Natural killer cell (primary cell): ENCODE measurements at places on chromosomes 2 and 18. TPM values are rescaled to one million over a fixed set of nuclear protein-coding genes. Genes with fewer than 3 reads are reported as not detected.

DNA sequence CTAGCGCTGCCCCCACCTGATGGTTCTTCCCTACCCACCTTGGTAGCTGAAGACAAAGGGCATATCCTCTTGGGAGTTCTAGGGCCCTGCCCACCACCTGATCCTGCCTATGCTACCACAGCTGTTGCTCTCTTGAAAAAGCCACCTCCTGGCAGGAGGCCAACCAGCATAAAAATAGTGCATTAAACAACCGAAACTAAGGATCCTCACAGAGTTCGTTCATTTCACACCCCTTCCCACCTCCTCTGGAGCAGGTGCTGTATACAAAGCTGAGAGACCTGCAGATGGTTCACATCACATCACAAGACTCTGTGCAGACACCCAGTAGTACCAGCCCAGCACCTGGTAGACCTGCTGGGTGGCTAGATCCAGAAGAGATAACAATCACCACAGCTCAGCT is 1348.0 kb upstream of the TMEFF2 start:
- H3K27me3 ChIP-seq: no peaks in the 10 kb centered on the region
- DNase-seq: no peak
- H3K4me1 ChIP-seq: no peaks in the 10 kb centered on the region
- H3K36me3 ChIP-seq: no peaks in the 10 kb centered on the region
- H3K27ac ChIP-seq: no peak overlapping the region

GRCh38 chr2:169082995-169083394 is 13.6 kb downstream of the DHRS9 start:
- no peak overlapping the region for H3K27ac ChIP-seq
- no peaks in the 10 kb centered on the region for H3K27me3 ChIP-seq
- no peak overlapping the region for H3K4me3 ChIP-seq
- no peaks in the 10 kb centered on the region for H3K36me3 ChIP-seq

SNTG2 gene
- total RNA-seq: not detected

DNA sequence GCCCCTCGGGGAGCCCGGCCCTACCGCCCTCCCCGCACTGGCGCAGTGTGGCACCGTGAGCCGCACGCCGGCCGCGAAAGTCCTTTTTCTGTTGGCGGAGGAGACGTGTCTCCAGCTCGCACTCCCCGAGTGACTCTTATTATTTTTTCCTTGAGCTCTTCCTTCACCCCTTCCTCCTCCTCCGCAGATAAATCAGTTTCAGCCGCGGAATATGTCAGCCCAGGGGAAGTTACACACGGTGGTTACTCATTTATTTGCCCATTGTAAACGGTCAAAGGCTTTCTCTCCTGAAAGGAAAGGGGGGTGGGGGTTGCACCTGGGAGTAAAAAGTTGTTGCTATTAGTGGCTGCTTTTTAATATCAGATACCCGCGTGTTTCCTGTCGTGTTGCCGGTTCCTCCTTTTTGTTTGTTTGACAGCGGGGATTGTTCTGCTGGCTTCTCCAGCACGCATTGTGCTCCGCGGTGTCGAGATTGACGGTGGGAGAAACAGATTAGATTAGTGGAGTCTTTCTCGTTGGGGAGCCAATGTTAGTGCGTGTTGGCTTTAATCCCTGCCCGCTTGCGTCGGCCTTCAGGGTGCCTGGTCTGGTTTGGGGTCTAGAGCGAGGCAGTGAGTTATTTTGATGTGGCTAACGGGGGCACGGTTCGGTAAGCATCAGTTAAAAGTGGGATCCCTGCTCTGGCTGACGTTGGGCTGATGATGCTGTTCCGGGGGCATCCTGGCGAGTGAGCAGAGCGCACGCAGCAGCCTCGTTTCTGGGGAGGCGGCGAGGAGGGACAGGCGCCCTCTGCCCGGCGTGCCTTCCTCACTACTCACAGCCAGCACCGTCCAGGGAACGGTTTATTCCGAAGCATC is 1.6 kb downstream of the CRIM1 start:
- no peaks in the 10 kb centered on the region for H3K27me3 ChIP-seq
- H3K27ac ChIP-seq: no peak overlapping the region
- no peak for DNase-seq
- H3K36me3 ChIP-seq: no peaks in the 10 kb centered on the region
- peak overlapping the region; percentile 57 for H3K4me3 ChIP-seq
- peaks cover 22% of the 10 kb centered on the region for H3K4me1 ChIP-seq

CNGA3 gene
- total RNA-seq: not detected

GRCh38 chr2:6755456-6755855 is 110.3 kb downstream of the CMPK2 start:
- DNase-seq: no peak
- no peaks in the 10 kb centered on the region for H3K4me1 ChIP-seq
- no peak overlapping the region for H3K4me3 ChIP-seq
- H3K36me3 ChIP-seq: no peaks in the 10 kb centered on the region

ANKRD36 gene
- 69.1 TPM for total RNA-seq
